ENCODE measurements at places on chromosomes 12 and 14.

GRCh38 chr12:25995906-25996305 lies 37.4 kb downstream of the RASSF8 start:
- no peak for DNase-seq

GRCh38 chr14:28767030-28767852 lies 654 bp downstream of the FOXG1 start:
- DNase-seq = no peak

GRCh38 chr12:52370926-52371608 lies 3.8 kb upstream of the KRT85 start:
- DNase-seq = no peak

DNA sequence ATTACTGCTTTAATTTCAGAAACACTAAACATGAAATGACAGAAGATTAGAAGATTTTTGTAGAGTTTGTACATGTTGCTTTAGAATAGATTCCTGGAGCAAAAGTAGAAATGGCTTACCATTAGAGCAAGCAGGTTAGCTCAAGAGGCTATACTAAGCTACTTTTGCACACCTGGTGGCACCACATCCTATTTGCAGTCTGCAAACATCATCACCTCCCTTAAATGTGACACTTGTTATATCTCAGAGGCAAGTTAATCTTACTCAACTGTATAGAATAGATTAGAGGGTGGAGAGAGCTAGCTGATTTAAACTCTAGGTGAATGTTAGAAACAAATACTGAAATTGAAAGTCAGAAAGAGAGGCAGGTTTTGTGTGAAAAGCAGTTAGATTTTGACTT lies 30.7 kb upstream of the OR4E1 start:
- no peak for DNase-seq

DNA sequence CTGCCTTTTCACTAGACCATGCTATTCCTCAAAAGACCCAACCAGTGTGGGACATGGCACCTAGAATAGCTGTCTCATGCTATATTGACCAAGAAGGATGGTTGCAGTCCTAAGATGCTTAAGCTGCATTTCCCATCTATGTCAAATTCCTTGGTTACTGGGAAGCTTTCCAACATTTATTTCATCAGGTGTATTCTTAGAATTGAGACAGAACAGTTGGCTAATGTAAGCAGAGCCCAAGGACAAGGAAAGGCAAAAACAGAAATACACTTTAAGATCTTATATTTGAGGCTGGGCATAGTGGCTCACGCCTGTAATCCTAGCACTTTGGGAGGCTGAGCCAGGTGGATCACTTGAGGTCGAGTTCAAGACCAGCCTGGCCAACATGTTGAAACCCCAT lies 24.7 kb downstream of the ARG2 start:
- no peak for DNase-seq

DNA sequence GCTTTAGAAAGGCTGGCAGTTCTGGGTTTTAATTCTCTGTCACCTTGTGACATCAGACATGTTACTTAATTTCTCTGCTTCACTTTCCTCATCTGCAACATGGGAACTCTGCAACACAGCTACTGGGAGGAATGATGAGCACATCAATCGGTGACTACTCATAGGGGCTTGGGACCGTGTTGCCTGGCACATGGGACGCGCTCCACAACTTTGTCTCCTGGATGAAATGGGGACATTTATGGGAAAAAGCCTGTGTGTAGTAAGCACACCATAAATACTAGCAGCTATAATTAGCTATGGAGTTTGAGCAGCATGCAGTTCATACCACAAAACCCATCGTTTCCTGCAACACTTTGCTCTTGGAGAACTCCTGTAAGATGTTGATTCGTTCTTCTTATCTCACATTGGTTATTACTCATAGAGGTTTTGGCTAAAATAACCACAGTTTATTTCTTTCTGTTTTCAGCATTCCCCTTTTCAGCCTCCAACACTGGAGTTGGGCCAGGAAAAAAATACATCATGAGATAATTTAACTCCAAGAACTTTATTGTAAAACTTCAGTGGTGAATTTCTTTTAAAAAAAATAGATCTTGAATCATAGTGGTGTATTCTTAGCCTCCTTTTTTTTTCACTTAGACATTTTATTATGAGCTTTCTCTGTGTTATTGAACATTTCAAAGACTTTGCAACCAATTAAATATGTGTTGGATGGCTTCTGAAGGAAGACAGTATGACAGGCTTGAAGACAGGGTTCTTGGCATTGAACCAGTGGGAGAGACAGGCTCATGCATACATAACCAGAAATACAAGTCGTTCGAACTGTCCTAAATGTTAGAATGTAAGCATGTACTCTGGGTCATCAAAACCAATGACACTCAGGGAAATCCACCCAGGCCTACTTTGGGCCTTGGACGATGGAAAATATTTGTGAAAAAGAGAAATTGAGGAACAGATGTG lies 72.7 kb downstream of the RIN3 start:
- DNase-seq = no peak

GRCh38 chr14:53979747-53980642 lies 23.4 kb upstream of the BMP4 start:
- no peak for DNase-seq

DNA sequence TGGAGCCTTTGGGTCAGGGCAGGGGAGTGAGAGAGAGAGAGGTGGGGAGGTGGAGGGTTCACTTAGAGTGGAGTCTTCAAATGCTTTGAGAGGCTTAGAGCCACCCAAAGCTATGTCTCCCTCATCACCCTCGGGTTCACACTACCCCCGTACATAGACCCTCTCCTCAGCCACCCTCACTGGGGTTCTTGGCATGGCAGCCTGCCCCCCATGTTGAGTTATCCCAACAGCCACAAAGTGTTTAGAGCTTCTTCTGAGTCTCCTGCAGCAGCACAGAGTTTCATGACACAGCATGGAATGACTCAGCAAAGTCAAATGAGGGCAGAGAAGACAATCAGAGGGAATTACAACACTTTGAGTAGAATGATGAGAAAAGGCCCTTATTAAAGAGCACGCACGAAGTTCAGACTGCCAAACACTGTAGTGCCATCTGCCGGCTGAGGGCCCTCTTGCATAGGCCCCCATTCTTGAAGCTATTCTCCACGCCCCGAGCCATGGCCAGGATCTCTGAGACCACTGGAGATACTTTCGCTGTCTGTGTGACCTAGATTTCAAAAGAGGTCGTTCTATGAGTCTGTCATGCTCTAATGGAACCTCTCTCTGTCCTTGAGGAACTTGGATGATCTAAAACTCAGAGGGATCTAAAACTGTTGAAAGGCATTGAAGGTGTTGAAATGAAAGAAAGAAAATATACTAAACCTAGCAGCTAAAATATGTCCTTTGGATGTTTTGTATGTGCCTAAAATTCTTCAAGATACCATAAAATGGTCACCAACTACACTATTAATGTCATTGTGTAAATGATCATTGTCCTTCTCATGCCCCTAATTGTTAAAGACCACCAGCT lies 221.9 kb downstream of the PELI2 start:
- DNase-seq = peak; percentile 12

- no peak for DNase-seq
Measured at GRCh38 chr14:68133856-68134255, 314.3 kb downstream of the RAD51B start.

GRCh38 chr14:38731962-38732361 lies 371.1 kb downstream of the SEC23A start:
- DNase-seq = no peak

- no peak for DNase-seq
Measured at GRCh38 chr14:68687746-68688145, 105.1 kb downstream of the ZFP36L1 start.

DNA sequence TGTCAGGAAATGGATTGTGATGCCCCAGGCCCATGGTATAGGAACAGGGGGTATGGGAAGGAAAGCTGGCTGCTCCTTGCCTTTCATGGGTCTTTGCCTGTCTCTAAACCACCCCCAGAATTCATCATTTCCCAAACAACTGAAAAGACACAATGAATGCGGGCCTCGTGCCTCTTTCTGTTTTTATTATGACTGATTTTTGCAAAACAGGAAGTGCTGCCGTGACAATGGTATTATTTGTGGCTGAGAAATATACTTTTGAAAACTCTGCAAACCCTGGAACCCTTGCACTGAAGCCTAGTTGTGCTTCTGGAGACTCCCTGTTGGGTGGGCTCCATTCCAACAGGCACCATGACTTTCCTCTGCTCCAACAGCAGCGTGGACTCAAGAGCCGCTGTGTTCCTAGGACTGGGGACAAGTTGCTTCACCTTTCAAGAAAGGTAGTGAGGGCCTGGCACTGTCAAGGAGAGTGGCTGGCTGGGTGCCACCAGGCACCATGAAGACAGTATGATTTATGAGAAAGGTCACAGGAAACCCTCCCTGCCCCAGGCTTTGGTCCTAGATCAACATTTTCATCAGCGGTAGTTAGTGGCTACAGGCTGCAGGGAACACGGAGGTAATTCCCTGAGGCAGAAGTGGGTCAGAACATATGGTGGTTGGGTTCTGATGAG lies 4.8 kb upstream of the DGLUCY start:
- no peak for DNase-seq

GRCh38 chr12:72323881-72324280 lies 51.7 kb downstream of the TRHDE start:
- DNase-seq = no peak

- no peak for DNase-seq
Measured at GRCh38 chr14:22977684-22978486, 4.5 kb downstream of the AJUBA start.

DNA sequence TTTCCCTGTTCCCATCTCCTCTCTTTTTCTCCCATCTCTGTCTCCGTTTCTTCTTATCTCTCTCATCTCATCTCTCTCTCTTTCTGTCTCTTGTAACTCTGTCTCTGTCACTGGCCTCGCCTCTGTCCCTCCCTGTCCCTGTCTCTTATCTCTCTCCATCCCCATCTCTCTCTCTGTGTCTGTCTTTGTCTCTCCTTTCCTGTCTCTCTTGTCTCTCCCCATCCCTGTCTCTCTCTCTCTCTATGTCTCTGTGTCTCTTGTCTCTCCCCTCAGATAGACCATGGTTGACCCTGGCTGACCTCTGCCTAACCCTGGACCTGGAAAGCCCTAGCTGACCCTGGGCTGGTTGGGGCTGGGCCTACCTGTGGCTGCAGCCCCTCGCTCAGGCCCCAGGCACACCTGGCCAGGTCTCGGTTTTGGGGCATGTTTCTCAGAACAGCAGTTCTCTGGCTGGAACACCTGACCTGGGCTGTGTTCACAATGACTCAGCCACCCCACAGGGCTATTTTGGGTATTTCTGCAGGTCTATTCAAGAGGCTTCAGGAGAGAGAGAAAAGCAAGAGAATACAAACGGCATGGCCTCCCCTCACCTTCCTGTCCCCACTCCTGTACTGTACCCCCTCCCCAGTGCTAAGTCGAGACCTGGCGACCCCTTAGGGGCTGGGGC lies 174.4 kb downstream of the TMEM121 start:
- no peak for DNase-seq

DNA sequence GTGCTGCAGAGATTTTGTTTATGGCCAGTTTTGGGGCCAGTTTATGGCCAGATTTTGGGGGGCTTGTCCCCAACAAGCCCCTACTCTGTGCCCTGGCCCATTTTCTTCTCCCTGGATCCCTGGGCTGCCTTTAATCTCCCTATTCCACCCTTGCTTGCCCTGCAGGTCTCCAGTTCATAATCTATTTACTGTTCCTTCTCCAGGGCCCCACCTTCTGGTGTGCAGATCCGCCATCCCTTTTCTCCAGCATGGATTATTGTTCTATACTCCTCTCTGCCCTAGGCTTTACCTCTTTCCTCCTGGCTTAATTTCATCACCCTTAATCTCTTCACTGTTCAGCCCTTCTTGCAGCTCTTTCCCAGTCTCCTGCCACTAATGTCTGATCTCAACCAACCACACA lies 26.0 kb upstream of the NUDT4 start:
- DNase-seq = no peak

GRCh38 chr12:47033789-47034555 lies 45.4 kb upstream of the PCED1B start:
- DNase-seq = no peak

DNA sequence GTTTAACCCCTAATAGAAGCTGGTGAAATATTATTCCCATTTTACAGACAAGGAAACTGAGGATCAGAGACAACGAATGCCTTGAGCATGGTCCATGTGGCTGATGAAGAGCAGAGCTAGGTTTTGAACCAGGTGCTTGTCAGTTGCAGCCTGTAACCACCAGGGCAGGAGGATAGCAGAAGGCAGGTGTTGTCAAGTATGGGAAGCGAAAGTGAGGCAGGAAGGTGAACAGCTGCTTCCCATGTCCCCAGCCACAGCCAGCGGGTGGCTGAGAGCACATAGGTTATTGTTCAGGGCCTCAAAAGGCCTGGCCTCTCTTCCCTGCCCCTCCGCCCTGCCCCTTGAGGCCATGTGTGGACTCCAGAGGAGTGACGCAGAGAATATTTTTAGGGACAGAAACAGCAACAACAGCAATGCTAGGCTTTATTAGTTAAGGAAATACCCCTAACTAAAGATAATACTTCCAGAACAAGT lies 39.6 kb downstream of the IQSEC3 start:
- DNase-seq = no peak
